A549 treated with DMSO at 1 μM for 4 hours (cell line): ENCODE measurements at places on chromosomes 6 and 20. TPM values are rescaled to one million over a fixed set of nuclear protein-coding genes. Genes with fewer than 3 reads are reported as not detected.

The PCSK2 gene
- total RNA-seq: not detected in 5 replicates

The MUCL3 gene
- total RNA-seq: 0.02 to 0.05 TPM (median 0.03 TPM) in 3 of 5 replicates, not detected in the others

The ADGRG6 gene
- total RNA-seq: 40.6 to 62.5 TPM (median 56.6 TPM) in 5 replicates

The OPN5 gene
- total RNA-seq: not detected in 5 replicates

The HRH3 gene
- not detected in 5 replicates for total RNA-seq

The OPRM1 gene
- total RNA-seq: not detected in 5 replicates

The PPP1R3G gene
- 1.1 to 1.7 TPM (median 1.3 TPM) in 5 replicates for total RNA-seq

The CALHM4 gene
- total RNA-seq: not detected in 5 replicates

The LY6G6C gene
- total RNA-seq: 0.12 to 0.20 TPM in 2 of 5 replicates, not detected in the others

The DNAH8 gene
- not detected in 5 replicates for total RNA-seq
